ENCODE measurements at places on chromosomes 6 and 20. TPM values are rescaled to one million over a fixed set of nuclear protein-coding genes. Genes with fewer than 3 reads are reported as not detected.

- DNase-seq: no peak
Measured at GRCh38 chr20:13819885-13820645, 35.2 kb downstream of the NDUFAF5 start.

DNA sequence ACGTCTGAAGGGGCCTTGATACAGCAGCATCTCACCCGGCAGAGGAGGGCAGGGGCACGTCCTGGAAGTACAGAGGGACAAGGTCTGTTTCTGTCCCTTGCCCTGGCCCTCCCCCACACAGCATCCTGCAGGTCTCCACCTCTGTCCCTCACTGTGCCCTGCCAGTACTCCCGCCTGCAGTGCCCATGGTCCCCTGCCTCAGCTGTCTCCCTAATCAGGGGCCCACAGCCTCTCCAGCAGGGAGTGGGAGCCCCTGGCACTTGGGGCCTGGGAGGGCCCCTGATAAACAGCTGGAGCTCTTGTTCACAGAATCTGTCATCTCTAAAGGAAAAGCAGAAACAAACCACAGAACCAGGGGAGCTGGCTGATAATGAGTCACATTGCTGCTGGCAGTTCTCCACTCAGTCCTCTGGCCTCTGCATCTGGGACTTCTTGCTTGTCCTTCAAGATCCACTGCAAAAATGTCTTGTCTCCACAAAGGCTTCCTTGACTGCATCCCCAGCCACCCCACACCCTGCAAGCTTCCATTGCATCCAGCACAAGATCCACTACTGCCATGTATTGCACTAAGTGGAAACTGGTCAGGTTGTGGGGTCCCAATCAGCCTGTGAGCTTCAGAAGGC lies 33.2 kb upstream of the TAF8 start:
- no peak for DNase-seq

- DNase-seq: no peak
Measured at GRCh38 chr6:53934023-53934422, 139.2 kb downstream of the LRRC1 start.

DNA sequence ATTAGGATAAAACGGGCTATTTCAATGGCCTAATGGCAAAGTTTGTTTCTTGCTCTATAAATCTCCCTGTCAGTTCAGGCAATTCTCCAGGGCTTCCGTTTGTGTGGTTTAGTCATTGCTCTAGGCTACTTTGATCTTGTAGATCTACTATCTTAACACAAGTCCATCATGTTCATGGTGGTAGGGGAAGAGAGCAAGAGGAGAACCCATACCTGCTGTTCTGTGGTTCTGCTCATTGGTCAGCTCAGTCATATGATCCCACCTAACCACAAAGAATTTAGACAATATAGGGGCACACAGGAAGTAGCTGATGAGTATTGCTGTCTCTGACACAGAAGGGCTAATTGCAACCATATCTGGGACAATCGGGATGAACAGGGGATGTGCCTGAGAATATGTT lies 4.9 kb upstream of the DEK start:
- no peak for DNase-seq

The RNF144B gene
- total RNA-seq: 4.6 TPM

DNA sequence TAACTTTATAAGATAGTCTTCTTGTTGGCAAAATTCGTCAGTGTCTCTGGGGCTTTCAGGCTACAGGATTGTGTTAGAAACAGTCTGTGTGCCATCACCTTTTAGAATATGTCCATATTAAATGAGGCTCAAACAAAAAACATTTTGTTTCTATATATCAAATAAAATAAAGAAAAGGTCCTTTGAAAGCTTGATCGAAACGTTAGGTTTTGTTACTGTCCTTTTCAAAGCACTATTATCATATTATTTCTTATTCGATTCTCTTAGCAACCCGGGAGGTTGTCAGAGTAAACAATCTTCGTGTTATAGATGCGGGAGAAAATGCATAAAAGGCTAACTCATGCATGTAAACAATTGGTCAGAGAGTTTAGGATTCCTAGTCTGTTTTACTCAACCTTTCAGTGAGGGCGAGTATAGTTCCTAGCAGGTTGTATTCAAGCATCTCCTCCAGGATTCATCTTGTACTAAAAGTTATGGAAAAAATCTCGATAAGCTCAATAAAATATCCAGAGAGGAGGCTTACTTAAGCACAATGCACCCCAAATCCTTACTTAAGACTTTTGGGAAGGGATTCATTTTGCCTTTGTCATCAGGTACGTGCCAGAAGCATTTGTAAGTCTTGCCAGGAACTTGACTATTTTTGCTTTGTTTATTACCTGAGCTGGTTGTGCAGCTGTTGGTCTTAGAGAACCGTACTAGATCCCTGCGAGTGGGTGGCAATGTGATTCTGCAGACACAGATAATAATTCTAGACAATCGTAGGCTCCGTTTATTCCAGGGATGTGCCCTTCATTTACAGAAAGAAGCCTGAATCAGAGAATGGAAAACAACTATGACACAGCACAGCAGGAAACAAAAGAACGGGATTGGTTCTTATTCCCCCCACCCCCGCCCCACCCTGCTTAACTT lies 159.6 kb upstream of the ZNF217 start:
- DNase-seq: no peak

DNA sequence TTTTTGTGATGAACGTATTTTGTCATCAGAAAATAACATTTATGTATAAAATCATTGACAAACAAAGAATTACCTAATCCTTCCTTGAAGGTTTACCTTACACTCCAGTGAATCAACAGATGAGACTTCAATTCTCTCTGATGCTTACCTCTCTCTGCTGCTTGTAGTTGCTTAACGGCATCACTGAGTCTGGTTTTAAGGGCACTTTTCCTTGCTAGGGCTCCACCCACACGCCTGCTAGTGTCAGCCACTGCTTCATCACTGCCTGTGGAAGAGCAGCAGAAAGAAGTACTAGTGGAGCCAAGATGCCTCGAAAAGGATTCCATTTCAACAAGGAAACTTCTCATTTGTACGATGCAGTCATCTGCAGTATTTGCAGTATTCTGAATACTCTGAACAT lies 63.0 kb downstream of the FAM229B start:
- DNase-seq: no peak

DNA sequence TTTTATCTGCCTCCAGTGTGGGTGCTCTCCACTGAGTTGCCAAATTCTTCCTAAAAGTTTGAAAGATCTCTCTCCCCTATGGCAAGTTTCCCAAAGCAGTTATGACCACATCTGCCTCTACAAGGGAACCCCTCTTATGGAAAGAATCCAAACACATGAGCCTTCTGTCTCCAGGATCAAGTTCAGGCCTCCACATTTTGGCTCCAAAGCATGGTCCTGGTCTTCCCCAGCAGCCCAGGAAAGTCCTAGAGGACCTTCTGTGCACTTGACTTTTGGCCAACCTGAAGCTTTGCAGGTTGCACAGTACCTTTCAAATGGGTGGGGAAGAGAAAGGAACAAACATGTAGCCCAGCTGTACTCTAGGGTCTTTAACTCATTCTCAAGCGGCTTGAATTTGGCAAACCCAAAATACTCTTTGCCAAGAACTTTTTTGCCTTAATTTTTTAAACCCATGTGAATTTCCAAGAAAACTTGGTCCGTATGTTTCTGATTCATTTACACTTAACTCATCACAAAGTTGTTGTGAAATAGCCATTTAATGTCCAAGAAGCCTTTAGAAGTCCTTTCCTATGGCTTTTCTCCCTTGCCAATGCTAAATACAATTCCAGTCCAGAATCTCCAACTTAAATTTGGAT lies 240.1 kb upstream of the TBX18 start:
- DNase-seq: no peak

GRCh38 chr6:165616116-165616515 lies 46.9 kb downstream of the PDE10A start:
- no peak for DNase-seq

DNA sequence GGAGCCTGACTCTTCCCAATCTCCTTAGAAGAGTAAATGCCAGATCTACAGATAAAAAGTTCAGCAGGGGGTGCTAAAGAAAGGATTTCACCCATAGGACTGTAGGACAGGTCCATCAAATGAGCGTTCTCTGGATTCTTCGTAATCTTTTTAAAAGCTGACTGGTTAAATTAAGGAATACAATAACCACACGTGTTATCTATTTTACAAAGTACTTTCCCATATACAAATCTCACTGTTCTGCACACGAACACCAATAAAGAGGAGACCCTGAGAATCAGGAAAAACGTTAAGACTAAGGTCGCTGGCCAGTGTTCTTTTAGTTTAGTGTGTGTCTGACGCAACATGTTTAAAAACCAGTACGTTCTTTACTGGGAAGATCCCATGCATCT lies 542 bp downstream of the TUBE1 start:
- DNase-seq: no peak

- DNase-seq: no peak
Measured at GRCh38 chr6:94751641-94752329, 825.5 kb upstream of the MANEA start.

Measured in T-helper 17 cell (primary cell).